ENCODE measurements at places on chromosomes 12 and 14.

DNA sequence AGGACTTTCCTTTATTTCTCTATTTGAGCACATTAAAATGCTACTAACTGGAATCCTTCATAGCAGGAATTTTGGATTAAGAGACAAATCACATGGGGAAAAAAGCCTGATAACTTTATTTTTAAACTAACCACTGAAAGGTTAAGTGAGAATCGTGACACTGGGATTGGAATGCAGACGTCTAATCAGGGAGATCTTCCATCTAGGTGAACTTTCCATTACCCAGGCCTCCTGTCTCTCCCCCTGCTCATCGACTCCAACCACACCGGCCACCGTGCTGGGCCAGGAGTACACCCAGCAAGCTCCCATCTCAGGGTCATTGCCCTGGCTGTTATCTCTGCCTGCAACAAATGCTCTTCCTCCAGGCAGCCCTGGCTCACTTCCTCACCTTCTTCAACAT is 19.0 kb downstream of the PTGER2 start:
- no peak for DNase-seq

- DNase-seq = no peak
Measured at GRCh38 chr12:112537710-112538396, 119.1 kb downstream of the PTPN11 start.

- DNase-seq = no peak
Measured at GRCh38 chr14:36028218-36028617, 148.3 kb downstream of the PTCSC3 start.

DNA sequence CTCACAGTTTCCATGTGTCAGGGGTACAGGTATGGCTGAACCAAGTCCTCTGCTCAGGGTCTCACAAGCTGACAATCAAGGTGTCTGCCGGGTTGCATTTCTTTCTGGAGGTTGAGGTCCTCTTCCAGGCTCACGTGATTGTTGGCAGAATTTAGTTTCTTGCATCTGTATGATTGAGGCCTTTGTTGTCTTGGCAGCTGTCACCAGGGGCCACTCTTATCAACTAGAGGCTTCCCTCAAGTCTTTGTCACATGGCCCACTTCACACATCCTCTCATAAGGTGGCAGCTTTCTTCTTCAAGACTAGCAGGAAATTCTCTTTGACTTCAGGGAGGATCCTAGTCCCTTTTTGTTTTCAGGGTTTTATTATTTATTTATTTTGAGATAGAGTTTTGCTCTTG is 46.0 kb upstream of the FOS start:
- peak; percentile 27 for DNase-seq

DNA sequence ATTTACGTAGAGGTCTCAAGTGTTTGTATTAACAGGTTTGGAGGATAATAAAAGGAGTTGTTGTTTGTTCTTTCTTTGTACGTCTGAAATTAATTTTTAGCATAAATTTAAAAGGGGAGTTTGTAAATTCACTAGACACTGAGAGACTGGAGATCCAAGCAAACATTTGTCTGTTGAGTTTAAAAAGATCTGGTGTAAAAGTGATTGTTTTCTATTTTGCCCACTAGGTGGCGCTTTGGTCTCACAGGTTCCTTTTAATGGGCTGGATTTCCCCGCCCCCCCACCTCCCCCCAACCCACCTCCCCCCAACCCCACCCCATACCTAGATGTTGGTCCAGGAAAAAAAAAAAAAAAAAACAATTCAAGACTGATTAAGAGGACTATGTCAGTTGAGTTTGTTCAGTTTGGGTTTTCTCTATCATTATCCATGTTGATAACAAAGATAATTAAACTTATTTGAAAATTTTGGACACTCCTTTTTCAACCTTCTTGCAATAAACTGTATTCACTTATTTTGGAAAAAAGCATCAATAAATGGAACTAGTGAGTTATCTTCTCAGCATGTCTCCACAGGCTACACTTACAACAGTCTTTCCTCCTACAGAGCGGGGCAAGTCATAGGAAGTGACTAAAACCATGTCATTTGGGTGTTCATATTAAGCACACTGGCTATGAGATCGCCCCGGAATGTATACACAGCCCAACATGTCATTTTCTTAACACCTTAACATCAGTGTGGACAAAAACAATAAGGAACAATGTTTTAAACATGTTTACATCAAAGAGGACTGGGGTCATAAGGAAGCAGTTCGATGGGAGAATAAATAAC is 841.1 kb downstream of the NRXN3 start:
- no peak for DNase-seq

GRCh38 chr12:49288412-49288853 is 6.5 kb upstream of the PRPH start:
- peak; percentile 48 for DNase-seq

DNA sequence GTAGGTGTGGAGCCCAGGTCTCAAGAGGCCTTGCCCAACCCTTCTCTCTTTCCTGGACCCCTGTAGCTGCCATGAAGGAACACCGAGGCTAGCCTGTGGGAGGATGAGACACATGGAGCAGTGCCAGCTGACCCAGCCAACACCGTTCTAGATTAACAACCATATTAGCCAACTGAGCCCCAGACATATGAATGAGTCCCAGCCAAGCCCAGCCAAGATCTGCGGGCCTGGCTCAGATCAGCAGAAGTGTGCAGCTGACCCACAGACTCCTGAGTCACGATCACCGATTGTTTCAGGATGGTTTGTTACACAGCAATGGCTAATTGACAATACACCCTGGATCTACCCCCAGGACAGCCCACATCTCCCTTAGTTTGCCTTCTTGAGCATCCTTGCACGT is 82.1 kb downstream of the NTF3 start:
- DNase-seq = no peak

GRCh38 chr12:15662303-15662980 is 126.7 kb downstream of the EPS8 start:
- DNase-seq = no peak

All from activated CD4-positive, alpha-beta T cell treated with anti-CD3 and anti-CD28 coated beads for 1 hour (primary cell).